Midbrain (tissue), 1 donor: ENCODE measurements at places on chromosomes 11 and 22.
A peak's percentile ranks its signal among the peaks of the same experiment; 100 is the strongest.

- no peak for DNase-seq
These were observed 3.7 kb downstream of the PHRF1 start for GRCh38 chr11:579830-580601.

DNA sequence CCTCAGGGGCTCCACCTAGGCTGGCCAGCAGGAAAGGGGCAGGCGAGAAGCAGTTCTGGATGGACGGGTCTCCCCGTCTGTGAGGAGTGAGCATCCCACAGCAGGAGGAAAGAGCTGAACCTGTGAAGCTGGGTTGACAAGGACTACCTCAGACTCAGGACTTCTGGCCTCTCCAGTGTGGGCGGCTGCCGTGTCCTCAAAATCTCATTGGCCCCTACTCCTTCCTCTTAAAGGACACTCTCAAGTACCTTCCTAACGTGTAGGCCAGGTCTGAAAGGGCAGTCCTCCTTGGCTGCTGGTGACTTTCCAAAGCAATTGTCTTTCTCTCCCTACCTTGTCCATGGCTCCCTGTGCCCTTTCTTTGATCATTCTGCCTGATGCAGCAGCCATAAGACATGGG, 107.0 kb upstream of the AKIP1 start:
- no peak for DNase-seq

DNA sequence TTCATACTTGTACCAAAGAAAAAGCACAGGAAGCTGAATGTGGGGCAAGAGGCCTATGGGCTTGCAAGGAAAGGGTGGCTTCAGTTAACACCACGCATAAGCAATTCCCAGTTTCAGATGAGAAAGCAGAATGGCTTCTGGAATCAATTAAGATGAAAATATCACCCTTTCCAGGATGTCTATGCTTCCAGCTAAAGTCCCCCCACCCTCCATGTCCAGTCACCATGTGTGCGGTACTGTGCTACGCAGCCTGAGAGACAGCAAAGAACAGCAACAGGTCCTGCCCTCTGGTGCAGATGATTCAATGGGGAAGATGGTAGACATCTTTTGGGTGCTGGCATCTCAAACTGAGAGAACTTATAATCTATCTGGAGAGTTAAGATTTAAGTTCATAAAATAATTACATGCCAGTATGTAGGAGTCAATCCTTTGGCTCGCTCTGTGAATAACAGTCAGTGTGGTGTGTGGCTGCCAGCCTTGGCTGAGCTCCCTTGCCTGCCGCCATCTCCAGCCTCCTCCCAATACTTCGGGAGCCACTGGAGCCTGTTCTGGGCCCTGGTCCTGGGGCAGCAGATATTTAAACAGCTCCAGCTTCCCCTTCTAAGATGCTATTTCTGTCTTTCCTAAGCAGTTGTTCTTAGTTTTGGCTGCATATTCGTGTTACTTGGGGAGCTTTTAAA, 44.5 kb downstream of the ME3 start:
- peak; percentile 9 for DNase-seq

DNA sequence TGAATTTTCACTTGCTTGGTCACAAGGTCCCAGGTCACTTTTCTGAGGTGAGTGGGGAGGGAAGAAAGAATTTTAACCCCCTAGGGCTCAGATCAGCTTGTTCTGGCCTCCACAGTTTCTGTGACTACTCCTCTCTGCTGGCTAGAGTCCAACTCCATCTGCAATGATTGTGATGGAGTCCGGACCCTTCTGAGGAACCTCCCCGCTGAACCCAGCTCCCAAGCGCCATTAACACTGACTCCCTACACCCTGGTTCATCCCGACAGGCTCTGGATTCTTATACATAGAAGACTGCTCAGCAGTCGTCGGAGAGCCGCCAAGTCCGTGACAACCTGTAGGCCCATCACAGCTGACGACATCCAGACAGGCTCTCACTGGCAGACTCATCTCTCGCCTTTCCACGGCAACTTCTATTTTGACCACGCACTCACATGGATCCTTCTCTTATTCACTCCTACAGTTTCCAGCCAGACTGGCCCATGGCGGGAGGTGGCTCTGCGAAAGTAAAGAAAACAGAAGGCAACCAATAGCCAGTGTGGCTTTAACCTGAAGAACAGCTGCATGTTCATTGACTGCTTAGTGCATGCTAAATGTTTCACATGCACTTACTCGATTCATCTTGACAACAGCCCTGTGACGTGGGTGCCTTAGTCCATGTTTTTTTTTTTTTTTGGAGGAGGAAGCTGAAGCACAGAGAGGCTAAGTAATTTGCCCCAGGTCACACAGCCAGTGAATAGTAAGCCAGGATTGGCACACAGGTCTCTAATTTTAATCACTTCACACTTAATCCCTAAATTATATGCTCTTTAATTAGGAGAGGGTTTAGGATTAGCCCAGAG, 68.0 kb upstream of the PRDM11 start:
- DNase-seq, result no peak

DNA sequence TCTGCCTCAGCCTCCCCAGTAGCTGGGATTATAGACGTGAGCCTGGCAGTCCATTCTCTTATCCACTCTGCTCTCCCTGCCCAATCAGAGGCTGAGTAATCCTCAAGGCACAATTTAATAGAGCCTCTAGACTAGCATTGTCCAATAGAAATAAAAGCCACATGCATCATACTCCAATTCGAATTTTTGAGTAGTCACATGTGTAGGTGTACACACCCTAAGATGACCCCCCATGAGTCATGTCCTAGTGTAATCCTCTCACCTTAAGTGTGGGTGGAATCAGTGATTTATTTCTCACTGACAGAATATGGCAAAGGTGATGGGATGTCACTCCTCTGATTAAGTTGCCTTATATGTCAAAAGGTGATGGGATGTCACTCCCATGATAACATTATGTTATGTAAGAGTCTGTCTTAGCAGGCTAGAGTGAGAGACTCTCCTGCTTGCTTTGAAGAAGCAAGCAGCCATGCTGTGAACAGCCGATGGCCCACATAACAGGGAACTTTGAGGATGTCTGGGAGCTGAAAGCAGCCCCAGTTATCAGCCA, 61.3 kb downstream of the MN1 start:
- DNase-seq, result no peak

GRCh38 chr11:122100037-122100755, 15.8 kb downstream of the BLID start:
- DNase-seq, result peak; percentile 70

GRCh38 chr11:101034076-101034475, 95.5 kb downstream of the PGR start:
- DNase-seq, result no peak
